Activated T-cell treated with anti-CD3 and anti-CD28 coated beads, Interleukin-2, amount 50 U/mL, for 1 hour (primary cell): ENCODE measurements at places on chromosomes 5 and 9.

GRCh38 chr5:139739150-139739974 lies 56.2 kb upstream of the PSD2 start:
- DNase-seq, result no peak

GRCh38 chr5:82185851-82186250 lies 92.3 kb downstream of the RPS23 start:
- no peak for DNase-seq

GRCh38 chr5:41809128-41809527 lies 61.1 kb downstream of the OXCT1 start:
- no peak for DNase-seq

DNA sequence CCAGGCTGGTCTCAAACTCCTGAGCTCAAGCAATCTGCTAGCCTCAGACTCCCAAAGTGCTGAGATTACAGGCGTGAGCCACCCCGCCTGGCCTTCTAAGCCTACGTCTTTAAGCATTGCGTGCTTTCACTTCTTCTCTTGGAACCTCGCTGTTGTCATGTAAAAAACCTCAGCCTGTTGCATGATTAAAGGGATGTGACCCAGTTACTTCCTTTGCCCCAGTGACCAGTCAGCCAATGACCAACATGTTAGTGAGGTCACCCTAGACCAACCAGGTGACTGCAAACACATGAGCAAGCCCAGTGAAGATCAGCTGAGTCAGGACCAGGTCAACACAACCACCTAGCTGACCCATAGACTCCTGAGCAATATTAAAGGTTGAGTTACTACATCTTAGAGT lies 10.5 kb downstream of the KIF4B start:
- DNase-seq, result no peak

DNA sequence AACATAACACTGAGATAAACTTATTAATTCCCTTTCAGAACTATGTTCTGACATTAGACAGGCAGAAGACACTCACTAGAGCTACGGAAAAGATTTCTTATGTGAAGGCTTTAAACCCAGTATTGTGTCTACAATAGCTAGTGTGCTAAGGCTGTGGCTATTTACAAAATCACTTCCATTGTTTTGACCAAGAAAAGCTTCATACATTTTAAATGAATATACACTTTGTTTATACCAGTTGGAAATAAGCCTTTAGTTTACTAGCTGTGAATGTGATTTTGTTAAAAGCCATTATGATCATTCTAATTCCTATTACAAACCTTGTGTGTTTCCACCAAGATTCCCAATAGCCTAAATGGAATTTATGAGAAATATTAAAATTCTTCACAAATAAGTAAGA lies 83.0 kb downstream of the AGTPBP1 start:
- no peak for DNase-seq
